ENCODE measurements at places on chromosomes 16 and 17.

GRCh38 chr17:36104701-36105181 lies 1.1 kb downstream of the CCL4 start:
- no peaks in the 10 kb centered on the region for H3K4me1 ChIP-seq
- H3K4me3 ChIP-seq, result no peak overlapping the region
- no peak for DNase-seq
- no peak overlapping the region for H3K27ac ChIP-seq
- no peaks in the 10 kb centered on the region for H3K36me3 ChIP-seq

GRCh38 chr17:80348551-80349150 lies 66.3 kb upstream of the ENDOV start:
- no peak for DNase-seq
- H3K27me3 ChIP-seq, result no peaks in the 10 kb centered on the region
- H3K4me1 ChIP-seq, result no peaks in the 10 kb centered on the region
- H3K27ac ChIP-seq, result no peak overlapping the region
- no peak overlapping the region for H3K4me3 ChIP-seq

DNA sequence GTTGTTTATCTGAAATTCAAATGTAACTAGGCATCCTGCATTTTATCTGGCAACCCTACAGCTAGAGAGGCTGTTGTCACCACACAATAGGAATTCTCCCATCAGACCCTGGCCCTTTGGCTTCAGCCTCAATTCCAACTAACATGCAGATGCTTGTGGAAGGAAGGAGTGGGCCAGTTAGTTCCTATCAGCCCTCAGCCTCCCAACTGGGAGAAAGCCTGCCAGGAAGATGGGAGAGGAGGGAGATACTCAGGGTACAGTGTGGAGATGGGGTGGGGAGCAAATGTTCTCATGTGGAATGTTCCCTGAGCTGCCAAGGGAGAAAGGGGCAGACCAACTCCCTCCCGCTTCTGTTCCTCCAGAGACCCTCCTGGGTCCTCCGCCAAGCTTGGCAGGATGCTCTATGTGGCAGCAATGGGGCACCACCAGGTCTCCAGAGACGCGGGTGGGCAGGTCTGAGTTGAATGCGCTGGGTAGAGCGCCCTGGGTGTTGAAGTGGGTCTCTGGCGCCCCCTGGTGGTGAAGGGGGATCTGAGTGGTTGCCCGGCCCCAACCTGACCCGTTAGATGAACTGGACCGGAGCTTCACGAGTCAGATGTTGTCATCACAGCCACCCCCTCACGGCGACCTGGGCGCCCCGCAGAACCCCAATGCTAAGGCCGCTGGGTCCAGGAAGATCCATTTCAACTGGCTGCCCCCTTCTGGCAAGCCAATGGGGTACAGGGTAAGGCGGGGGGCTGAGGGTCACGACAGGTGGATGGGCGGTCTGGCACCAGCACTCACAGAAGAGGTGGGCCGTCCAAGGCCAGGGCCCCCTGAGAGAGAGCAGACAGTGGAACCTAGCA lies 15.2 kb downstream of the GALK1 start:
- H3K4me3 ChIP-seq, result no peak overlapping the region
- H3K4me1 ChIP-seq, result peaks cover 4% of the 10 kb centered on the region
- no peaks in the 10 kb centered on the region for H3K27me3 ChIP-seq
- H3K36me3 ChIP-seq, result peaks cover 14% of the 10 kb centered on the region

DNA sequence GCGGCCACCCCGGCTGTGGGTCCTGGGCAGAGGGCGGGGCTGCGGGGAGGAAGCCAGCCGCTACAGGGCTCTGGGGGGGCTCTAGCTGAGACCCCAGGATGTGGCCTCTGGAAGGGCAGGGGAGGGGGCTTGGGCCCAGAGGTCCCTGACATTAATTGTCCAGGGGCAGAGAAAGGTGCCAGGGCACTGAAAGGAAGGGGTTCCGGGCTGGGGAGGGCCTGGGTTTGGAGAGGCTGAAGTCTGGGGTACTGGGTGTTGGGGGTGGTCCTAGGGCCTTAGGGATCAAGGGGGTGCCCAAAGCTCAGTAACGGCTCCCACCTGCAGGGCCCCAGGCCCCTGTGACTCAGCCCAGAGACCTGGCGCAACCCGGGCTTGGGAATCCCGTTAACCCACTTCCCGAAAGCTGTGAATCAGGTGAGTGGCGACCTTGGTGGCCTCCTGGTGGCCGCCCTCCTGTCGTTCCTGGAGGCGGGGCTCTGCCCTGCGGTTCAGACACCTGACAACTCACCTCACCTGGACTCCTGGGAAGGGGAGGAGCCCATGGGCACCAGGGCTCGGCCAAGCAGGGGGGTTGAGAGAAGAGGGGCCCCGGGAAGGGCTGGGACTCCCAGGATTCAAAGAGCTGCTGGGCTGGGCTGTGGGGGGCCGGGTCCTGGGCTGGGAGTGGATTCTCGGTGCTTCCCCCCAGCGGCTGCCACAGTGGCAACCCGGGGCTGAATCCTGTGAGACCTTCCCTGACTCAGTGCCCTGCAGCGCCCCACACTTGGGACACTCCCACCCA lies 465 bp upstream of the PRSS22 start:
- no peak overlapping the region for H3K27ac ChIP-seq
- peaks cover 20% of the 10 kb centered on the region for H3K27me3 ChIP-seq
- no peak for DNase-seq
- peaks cover 11% of the 10 kb centered on the region for H3K36me3 ChIP-seq
